Suppressor macrophage (primary cell): ENCODE measurements at places on chromosomes 2 and 18.
A peak's percentile ranks its signal among the peaks of the same experiment; 100 is the strongest.

DNA sequence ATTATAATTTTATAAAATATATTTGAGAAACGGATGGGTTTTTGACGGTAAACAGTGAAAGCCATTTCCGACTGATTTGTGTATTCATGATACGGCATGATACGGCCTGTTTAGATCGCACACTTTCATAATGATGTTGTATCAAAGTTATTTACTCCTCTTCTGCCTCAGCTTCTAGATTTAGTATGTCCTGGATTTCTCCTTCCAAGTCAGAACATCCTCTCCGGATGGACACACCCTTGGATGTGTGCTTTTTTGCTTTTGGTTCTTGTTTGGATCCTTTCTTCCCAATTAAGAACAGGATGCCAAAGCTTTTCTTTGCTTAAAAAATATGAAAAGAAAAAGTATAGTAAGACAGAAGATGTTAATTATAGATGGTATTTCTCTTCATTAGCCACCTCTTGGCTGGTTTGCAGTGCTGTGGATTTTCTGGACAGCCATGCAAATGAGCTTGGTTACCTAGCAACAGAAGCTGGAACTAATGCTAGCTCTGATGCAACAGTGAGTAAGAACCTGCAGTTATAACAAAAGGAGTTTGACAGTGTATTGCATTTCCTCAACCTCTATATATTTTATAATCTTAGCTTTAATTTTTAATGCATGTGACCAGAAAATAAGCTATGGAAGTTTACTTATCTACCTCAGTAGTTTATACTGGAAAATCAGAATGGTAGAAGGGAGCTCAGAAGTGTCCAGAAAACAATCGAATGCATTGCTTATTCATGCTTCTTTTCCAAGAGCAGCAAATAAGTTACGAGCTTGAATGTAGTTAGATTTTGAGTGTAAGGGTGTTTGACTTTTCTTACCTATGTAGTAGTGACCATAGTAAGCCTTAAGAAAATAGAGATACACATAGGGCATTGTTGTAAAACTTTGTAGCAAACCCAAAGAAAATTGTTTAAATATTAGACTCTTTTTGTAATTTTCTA lies 27.9 kb downstream of the RMND5A start:
- DNase-seq = peak; percentile 47

- peak; percentile 68 for DNase-seq
Observed at GRCh38 chr2:25251422-25252273, 83.3 kb upstream of the POMC start.

DNA sequence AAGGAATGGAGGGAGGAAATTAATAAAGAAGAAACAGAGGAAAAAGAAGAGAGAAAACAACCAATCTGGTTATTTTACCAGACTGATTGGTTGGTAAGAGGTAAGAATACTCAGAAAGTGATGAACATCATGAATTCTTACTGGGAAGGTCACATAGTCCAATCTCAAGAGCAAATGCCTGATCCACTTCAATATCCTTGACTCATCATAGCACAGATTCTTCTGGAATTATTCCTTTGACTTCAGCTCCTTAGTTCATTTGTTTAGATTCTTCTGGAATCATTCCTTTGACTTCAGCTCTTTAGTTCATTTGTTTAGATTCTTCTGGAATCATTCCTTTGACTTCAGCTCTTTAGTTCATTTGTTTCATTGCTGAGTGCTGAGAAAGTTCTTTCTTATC lies 2030.6 kb upstream of the CELF4 start:
- no peak for DNase-seq

GRCh38 chr18:35055105-35055504 lies 13.9 kb downstream of the MAPRE2 start:
- no peak for DNase-seq

DNA sequence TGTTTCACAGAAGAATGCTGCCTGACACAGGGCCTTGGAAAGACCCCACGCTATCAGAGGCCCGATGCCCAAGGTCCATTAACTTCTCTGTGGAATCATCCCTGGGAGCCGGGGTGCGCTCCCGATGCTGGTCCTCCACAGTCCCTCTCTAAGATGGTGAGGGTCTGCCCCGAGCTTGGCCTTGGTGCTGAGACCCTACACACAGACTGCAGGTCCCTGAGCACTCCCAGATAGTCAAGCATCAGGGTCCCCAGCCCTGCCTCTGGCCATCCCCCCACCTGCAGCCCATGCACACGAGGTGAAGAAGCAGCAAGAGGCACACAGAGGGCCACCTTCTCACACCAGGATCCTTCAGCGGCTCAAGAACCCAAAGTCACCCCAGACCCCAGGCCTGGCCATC lies 263.3 kb downstream of the MYCN start:
- DNase-seq = no peak

GRCh38 chr2:42438685-42439084 lies 55.1 kb downstream of the KCNG3 start:
- peak; percentile 45 for DNase-seq

DNA sequence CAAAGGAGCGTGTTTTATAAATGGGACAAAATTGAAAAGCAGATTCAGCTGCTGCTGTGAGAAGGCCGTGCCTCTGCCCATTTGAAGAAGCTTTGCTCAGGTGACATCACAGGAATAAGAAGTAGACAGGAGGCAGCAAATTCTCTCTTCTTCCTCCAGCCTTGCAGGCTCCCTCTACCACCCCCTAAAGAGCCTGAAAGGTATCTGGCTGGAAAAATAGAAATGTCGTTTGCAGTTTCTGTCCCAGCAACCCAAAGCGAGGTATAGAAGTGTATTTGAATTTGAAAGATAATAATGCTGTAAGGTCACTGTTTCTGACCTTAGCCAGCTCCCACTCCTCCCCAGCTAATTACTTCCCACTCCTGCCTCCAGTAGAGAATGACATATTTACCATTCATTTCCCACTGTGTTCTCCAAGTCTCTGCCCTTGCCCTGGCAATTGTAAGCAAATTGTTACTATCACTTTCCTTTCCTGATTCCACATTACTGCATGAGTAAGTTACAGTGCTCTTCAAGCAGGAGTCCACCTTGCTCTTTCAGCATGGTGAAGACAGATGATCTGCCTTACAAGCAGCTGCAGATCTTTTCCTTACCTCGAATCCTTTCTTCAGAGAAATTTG lies 56.8 kb upstream of the RASGRP3 start:
- no peak for DNase-seq

- DNase-seq = no peak
Observed at GRCh38 chr2:100230754-100231153, 88.4 kb upstream of the AFF3 start.

DNA sequence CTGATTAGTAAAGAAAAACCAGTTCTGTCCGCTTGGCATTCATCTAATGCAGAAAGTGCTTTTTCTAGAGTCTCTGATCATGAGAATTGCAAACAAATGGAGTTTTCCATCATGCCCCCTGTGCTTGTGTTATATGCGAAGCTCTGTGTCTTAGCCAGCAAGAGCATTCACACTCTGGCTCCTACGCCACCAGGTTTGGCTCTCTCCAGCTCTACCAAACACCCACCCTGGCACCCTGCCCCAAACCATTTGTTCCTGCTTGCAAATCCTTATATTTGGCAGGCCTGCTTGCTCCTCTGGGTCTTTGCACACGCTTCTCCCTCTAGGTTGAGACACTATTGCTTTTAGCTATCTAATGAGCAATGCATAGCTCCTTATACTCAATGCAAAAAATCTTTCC lies 204.1 kb upstream of the CYRIA start:
- no peak for DNase-seq
